Kidney capillary endothelial cell (primary cell): ENCODE measurements at places on chromosomes 12 and 14.

GRCh38 chr12:128137140-128137539 lies 129.8 kb upstream of the TMEM132C start:
- no peak for DNase-seq

- no peak for DNase-seq
Observed at GRCh38 chr12:63308671-63309070, 157.7 kb upstream of the AVPR1A start.

DNA sequence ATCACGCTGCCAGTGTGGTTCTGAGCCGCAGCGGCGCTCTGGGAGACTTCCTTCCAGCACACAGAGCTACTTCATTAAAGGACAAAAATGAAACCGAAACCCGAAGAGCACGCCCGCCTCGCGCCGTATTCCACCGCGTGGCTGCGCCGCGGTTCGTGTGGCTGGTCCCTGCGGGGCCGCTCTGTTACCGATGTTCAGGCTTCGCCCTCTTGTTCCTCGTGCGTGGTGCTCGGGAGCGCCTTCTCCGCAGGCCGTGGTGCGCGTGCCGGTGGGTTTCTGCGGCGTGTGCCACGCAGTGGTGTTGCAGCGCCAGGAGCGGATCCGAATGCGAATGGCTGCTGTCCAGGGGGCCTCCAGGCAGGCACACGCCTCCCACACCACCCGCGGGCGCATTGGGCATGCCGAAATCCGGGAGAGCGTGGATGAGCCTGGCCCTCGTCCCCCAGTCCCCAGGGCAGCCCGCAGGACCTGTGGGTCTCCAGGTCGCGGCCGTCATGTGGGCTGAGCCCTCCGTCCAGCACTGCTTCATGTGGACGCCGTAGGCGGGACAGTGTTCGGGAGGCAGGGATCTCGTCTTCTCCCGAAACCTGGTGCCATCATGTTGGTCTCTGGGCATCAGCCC lies 91.2 kb downstream of the ADGRD1 start:
- no peak for DNase-seq

GRCh38 chr14:70845601-70846000 lies 36.3 kb upstream of the MAP3K9 start:
- no peak for DNase-seq

- DNase-seq = peak; percentile 59
Observed at GRCh38 chr14:22556021-22556989, 32.7 kb downstream of the DAD1 start.

GRCh38 chr12:50331745-50332144 lies 48.4 kb upstream of the LIMA1 start:
- no peak for DNase-seq

DNA sequence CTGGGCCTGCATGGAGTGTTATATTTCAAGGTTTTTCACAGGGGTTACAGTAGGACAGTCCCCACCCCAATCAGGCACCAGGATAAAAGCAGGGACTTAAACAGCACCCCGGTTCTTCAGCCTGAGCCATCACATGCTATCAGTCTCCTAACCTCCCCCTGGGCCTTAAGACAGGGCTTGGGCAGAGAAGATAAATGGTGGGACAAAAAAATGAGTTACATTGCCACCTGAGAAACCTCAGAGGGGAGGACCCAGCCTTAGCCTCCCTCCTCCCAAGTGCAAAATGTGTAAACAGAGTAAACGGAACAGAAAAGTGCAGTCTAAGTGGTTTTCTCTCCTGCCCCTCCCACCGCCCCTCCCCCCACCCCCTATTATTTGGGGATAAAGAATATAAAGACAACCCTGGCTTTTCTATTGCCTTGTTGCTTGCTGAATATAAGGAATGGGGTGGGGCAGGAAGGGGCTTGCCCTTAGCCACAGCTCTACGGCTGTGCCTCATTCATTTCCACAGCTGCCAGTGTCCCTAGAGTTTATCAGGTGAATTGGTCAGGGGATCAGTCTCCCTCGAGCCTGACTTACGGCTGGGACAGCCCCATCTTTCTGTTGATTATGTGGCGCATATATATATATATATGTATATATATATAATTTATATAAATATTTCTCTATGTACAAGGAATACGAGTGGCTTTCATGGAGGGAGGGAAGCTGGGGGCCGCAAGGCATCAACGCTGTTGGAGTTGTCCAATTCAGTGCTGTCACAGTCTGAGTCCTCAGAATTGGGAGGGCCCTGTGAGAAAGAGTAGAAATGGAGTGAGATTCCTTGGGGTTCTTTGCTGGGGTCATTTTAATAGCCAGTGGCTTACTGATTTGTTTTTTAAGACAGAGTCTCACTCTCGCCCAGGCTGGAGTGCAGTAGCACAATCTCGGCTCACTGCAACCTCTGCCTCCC lies 18.5 kb downstream of the MAP3K12 start:
- no peak for DNase-seq

GRCh38 chr12:53995002-53995377 lies 5.0 kb upstream of the HOXC9 start:
- no peak for DNase-seq

- DNase-seq = no peak
Observed at GRCh38 chr12:19647806-19648556, 208.7 kb downstream of the AEBP2 start.

DNA sequence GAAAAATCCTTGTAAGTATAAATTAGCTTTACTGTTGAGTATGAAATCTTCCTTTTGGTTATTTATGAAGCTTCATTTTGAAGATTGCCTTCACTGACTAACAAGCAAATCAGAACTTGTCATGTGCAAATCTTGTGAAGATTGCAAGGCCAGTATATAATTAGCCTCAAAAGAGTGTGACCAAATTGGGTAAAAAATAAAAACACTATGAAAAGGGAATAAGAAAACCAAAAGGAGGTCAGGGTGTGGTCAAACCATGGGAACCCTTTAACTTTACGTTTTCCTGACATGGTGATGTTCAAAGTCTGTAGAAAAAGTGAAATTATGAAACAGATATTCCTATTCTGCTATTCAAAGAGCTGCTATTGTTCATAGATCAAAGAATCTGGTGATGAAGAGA lies 230.3 kb downstream of the BCAT1 start:
- no peak for DNase-seq

DNA sequence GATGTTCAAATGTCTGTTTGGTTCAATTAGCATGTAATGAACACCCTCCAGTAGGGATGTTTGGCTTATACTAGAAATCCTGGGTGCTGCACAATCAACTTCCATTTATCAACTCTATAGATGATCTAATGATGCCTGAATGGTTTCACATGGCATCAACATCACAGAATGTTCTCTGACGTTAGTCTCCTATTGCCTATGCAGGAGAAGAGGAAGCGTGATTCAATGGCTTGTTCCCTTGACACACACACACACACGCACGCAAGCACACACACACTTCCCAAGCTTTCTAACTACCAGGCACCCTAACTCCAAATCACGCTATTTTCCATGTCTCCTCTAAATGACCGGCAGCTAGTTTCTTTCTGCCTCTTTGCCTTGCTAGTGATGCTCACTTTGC lies 49.3 kb downstream of the PKP2 start:
- no peak for DNase-seq

GRCh38 chr14:61439779-61440418 lies 118.5 kb downstream of the PRKCH start:
- no peak for DNase-seq

- no peak for DNase-seq
Observed at GRCh38 chr14:73738518-73739173, 24.5 kb upstream of the PNMA1 start.

GRCh38 chr12:64696080-64696741 lies 63.0 kb downstream of the GNS start:
- no peak for DNase-seq

- DNase-seq = no peak
Observed at GRCh38 chr12:114430306-114430705, 24.4 kb upstream of the TBX5 start.

DNA sequence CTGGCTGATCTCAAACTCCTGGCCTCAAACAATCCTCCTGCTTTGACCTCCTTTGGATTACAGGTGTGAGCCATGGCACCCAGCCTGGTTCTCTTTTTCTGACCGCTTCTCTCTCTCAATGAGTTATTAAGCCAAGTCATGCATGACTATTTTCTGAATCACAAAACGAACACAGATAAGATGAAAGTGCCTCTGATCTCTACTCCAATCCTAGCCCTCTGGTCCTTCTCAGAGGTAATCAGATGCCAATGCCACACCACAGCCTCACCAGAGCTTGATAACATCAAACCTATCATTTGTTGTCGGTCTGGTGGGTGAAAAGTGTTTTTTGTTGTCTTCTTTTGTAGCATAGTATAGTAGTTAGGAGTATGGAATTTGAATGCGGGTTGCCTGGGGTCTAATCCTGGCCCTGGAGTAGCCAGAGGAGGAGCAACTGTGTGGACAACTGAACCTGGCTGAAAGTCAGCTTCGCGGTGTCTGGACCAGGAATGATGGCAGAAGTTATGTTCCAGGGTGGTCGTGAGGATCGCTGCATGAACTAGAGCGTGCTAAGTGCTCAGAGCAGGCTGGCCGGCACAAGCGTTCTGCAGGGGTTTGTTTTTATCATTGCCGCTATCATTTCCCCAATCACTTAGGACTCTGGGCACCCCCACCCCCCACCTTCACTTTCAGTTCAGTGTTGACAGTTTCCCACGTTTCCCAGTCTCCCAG lies 77.9 kb downstream of the SPRING1 start:
- DNase-seq = no peak

GRCh38 chr14:65356327-65356836 lies 56.1 kb upstream of the FUT8 start:
- DNase-seq = peak; percentile 49

DNA sequence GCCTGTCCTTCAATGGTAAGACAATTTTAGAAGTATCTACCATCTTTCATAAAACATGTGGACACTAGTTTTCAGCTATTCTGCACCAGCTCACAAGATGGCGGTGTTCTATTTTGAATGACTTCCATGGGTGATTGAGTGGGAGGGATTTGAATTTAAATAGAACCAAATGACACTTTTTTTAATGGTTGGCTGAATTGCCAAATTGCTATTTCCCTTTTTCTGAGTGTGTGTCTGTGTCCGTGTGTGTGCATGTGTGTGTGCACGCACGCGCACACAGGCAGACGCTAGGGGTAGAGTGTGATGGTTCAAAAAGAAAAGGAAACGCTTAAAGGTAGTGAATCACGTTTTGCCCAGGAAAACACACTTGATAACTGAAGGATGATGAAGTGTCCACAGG lies 362.6 kb downstream of the DAD1 start:
- no peak for DNase-seq

DNA sequence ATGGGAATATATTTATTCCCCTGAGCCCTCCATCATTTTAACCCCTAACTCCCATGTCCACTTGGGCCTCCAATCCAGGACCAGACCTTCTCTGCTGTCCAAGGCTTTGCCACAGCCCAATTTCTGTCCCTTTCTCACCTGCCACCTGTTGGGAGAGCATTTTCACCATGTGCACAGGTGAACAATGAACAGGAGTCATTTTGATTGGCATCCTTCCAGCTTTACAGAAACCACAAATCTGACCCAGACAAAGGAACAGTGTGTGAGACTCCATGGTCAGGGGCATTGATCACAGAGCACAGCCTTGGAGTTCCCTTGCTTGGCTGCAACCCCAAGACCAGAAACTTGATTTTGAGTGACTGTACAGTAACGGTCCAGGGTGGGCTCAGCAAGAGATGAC lies 91.9 kb downstream of the CRACR2A start:
- DNase-seq = no peak

- DNase-seq = peak; percentile 60
Observed at GRCh38 chr12:2332947-2333346, 280.2 kb downstream of the CACNA1C start.

GRCh38 chr12:78871566-78871965 lies 7.0 kb downstream of the SYT1 start:
- DNase-seq = no peak

DNA sequence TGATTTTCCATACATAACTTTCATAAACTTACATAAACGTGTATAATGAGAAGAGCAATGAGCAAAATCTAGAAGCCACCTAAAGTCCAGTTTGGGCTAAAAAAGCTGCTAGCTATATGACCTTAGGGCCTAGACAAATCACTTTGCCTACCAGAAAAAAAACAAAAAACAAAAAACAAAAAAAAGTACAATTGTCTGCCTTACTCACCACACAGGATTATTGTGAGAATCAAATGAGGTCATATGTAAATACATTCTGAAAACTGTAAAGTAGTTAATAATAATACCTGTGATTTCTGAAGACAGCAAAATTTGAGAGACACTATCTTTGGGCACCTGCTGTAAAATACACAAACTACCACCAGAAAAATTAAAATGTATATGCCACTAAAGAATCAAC lies 4.2 kb downstream of the ATP2B1 start:
- DNase-seq = no peak

DNA sequence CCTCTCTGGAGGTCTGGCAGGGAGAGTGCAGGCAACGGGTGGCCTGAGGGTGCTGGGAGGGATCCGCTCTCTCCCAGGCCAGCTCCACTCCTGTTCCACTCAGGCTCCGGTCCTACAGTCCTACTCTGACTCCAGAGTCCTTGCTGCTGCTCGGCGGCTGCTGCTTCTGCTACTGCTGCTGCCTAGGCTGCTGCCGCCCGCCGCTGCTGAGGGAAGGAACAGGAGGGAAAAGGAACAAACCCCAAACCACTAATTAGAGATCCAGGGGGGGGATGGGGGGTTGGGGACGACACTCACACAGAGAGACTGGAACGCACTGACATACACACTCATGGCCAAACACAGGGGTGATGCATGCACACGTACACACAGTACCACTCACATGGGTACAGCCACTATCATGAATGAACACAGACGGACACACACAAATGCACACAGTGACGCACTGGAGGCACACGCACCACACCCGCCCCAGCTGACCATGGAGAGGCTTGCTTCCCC lies at the start of gene SP7:
SP7 (minus strand) TSS at position 174 of the 501 bp plus-strand sequence. CDS start 708 bp downstream, outside the sequence.
- no peak for DNase-seq

GRCh38 chr12:95473231-95473883 lies 595 bp upstream of the METAP2 start:
- peak; percentile 37 for DNase-seq

DNA sequence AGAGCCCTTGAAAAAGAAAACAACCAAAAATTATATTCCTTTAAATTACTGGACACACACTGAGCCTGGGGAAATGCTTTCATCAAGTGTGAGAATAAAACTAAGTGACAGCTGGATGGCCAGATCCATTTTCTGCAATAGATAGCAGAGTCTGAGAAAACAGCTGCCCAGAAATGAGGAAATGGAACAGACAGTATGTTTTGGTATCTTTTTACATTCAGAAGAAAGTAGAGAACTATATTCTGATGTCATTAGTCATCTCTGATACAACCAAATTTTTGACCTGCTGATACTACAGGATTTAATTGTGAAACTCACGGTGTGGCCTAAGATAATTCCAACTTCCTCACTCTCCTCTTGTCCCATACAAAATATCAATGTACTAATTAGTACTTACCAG lies 78.2 kb downstream of the HMGA2 start:
- no peak for DNase-seq

GRCh38 chr12:41532072-41532471 lies 344.0 kb downstream of the PDZRN4 start:
- DNase-seq = peak; percentile 60

DNA sequence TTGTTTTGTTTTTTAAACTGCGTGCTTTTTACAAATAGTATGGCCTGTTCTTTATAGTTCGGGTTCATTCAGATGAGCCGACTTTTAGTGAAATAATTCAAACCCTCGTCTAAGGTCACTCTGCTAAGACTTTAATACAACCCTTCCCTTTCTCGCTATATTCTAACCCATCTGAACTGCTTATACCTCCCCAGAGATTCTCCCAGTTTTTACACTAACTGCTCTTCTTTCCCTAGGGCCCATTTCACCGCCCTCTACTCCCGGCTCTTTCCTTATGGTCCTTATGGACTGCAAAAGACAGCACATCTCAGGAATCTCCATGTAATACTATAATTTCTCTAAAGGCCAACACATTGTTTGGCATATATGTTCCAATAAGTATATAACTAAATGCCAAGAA lies 2.1 kb downstream of the MAPK1IP1L start:
- no peak for DNase-seq
